ENCODE measurements at places on chromosomes 13 and 19.

GRCh38 chr19:51034704-51035103, at the start of gene KLK12:
Gene KLK12, minus strand, starts transcription at chr19:51035002. Its CDS starts 381 bp downstream, at chr19:51034621.
- no peak for DNase-seq

GRCh38 chr19:628168-628567, 5.2 kb downstream of the POLRMT start:
- DNase-seq, result no peak

GRCh38 chr13:39373145-39373544, 229.8 kb downstream of the LHFPL6 start:
- DNase-seq, result no peak

- DNase-seq, result no peak
Measured at GRCh38 chr13:113305208-113305607, 8.2 kb downstream of the LAMP1 start.

All from H54 (cell line).